ENCODE measurements at places on chromosomes 4 and X.

GRCh38 chr4:114691865-114692264 is 93.3 kb downstream of the UGT8 start:
- no peak for DNase-seq

GRCh38 chrX:102599951-102600579 is 750 bp downstream of the ARMCX5 start:
- DNase-seq: no peak

GRCh38 chr4:70613306-70614183 is 15.0 kb upstream of the ENAM start:
- DNase-seq: no peak

DNA sequence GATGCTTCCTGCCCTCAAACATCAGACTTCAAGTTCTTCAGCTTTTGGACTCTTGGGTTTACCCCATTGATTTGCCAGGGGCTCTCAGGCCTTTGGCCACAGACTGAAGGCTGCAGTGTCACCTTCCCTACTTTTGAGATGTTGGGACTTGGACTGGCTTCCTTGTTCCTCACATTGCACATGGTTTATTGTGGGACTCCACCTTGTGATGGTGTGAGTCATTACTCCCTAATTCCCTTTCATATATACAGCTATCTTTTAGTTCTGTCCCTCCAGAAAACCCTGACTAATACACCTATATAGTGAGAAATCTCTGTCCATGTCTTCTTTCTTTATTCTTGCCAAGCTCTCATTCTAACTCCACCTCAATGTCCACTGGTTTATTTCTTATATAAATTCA is 736.9 kb upstream of the HS3ST1 start:
- DNase-seq: no peak

DNA sequence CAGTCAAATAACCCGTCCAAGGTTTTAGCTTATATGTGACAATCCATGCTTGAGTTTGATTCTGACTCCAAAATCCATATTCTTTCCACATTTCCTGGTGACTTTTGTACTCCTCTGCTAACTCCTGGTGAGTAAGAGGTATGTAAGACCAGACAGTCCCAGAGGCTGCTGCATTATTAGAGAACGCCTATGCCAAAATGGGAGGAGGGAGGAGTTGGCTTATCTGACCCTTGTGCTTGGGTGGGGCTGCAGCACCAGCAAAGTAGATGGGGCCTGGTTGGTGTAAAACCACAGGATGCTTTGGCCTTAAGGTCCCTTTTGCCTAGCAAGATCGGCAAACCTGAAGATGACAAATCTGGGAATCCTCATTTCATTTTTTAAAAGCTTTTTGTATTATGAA is 9.1 kb upstream of the RNF212 start:
- DNase-seq: no peak

DNA sequence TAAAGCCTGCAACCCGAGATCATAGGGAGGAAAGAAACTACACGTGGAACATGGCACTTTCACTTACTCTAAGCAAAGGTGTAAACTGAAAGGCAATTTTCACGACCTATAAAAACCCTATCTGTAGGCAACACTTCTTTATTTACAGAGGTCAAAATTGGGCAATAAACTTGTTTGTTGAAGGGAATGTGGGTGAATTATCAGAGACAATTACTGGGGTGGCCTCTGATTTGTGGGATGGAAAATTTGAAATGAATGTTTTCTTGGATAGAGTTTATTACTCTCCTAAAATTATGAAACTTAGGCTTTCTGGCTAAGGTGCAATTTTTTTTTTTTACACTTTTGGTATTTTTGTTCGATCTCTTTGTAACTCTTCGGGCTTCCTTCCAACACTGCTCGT is 734.1 kb upstream of the TENM3 start:
- no peak for DNase-seq

- DNase-seq: no peak
These were observed 191.4 kb downstream of the NDST4 start for GRCh38 chr4:114921790-114922591.

- no peak for DNase-seq
These were observed 97.7 kb upstream of the PTPN13 start for GRCh38 chr4:86496094-86497080.

DNA sequence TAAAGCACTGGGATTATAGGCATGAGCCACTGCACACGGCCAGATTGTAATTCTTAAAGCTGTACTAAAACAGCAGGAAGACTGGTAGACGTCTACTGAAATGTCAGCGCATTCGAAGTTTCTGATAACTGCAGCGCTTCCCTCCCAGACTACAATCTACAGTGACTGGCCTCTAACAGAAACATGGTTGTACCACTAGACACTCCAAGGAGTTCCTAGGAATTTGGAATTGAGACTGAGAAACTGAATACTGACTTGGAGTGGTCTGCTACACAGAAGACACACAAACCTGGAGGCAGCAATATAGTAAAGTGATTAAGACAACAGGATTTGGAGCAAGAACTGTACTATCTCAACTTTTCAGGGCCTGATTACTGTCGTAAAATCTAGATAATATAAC is 937 bp downstream of the HELQ start:
- no peak for DNase-seq

GRCh38 chrX:122943918-122944317 is 240.2 kb upstream of the GRIA3 start:
- no peak for DNase-seq

DNA sequence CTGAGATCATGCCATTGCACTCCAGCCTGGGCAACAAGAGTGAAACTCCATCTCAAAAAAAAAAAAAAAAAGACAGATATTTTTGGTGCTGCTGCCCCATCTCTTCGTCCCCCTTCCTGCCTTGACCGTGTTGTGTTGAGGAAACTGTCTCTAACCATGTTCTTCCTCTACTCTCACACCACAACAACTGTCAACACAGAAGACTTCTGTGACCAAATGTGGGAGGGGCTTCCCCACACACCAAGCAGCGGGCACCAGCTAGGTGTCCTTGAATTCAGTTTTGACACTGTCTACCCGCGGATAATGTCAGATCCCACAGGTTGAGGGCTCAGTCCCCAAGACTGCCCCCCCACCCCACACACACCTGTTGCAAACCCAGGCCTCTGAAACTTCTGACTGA is 104.7 kb upstream of the BCOR start:
- no peak for DNase-seq

- DNase-seq: no peak
These were observed 760.9 kb upstream of the INTU start for GRCh38 chr4:126871810-126872209.

GRCh38 chr4:153571006-153571545 is 104.9 kb downstream of the TMEM131L start:
- DNase-seq: no peak

DNA sequence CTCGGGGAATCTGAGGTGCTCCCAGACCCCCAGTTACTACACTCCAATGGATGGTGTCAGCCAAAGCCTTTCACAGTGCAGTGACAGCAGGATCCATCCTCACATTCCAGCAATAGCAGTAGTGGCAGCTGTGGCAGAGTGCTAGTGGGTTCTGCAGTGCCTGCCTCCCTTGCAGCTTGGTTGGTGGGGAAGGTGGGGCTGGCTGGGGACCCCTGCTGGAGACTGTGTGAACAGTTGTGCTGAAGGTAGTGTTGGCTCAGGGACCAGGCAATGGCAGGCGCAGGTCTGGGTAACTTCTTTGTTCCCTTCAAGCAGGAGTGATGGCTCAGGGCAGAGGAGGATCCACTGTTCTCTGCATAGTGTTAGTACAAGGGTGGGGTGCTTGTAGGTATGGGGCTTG is 343.7 kb upstream of the TRAM1L1 start:
- DNase-seq: no peak

DNA sequence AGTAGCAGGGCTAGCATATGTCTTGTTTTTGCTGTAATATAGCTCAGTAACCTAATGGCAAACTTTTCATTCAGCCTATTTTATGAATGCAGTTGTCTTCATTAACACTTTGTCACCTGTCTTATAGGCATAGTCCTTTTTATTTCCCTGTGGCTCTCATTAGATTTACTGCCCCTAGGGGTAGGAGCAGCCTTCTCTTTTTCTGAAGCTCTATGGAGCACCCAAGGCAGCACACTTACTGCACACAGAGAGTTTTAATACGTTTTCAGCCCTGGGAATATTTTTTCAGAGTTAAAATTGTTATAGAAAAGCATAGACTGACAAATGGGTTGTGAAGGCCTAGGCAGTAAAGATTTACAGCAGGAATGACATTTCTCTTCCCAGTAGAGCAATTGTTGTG is 406.8 kb downstream of the TMA16 start:
- DNase-seq: no peak

GRCh38 chr4:71405791-71406190 is 67.0 kb downstream of the SLC4A4 start:
- no peak for DNase-seq

GRCh38 chr4:110620691-110621327 is 2.1 kb downstream of the PITX2 start:
- no peak for DNase-seq

DNA sequence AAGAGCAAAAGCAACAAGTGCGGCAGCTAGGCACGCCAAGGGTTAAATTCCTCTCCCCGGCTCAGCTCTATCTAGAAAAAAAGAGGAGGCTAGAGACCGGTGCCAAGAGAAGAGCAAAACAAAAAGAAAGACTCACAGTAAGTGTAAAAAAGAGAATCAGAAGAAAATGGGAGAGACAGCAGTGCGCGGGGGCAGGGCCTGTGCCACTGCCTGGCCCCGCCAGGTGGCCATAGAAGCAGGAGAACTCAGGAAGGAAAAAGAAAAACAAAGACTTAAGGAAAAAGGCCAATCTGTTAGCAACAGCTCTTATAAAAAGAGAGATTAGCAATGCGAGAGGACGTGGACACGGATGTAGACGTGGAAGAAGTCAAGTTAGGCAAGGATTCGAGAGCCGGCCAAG is 3.2 kb downstream of the ACOX3 start:
- DNase-seq: no peak

DNA sequence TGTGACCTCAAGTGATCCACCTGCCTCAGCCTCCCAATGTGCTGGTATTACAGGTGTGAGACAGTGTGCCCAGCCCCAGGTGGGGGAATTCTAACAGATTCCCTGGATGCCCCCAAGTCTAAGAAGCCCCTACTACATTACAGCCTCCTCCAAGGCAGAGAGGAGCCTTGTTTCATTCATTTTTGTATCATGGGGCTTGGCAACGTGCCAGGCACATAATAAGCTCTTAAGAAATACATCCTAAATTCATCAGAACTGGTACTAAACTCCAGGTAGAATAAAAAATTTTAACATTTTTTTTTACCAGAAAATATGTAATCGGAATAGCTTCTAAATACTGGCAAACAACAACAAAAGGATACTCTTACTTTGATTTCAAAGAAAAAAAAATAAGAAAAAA is 127.1 kb downstream of the CHIC2 start:
- DNase-seq: no peak

GRCh38 chr4:25160714-25161592 is 704 bp upstream of the SEPSECS start:
- DNase-seq: no peak

DNA sequence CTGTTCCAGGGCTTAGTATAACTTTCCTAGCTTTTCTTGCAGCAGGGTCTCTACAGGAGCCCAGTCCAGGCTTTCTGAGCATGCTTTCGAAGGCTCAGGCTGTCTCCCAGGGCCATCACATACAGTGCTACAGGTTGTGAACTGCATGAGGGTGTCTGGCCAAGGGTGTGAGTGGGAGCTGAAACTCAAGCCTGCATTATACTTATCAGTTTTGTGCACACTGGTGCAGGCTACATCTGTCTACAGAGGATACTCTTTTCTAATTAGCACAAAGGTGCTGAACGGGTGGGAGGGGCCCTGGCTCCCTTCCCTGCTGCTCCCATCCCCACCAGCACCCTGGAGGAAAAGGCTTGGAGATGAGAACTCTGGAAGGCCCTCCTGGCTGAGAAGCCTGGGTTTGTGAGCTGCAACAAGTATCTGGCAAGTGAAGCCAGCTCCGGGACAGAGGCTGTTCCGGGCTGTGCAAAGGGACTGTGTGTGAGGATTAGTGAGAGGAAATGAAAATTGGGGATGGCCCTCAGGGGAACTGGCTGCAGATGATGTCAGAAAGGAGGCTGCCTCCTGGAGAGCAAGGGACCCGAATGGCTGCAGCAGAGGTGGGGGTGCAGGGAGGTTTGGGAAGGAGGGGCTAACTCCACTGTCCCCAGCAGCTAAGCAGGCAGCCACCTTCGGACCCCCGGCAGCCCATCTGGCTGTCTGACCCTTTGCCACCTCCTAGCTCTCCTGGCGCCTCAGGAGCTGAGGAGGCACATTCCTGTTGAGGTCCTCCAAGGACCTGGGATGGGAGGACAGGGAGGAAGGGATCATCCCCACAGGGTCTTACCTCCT is 68.5 kb downstream of the EFNB1 start:
- no peak for DNase-seq

DNA sequence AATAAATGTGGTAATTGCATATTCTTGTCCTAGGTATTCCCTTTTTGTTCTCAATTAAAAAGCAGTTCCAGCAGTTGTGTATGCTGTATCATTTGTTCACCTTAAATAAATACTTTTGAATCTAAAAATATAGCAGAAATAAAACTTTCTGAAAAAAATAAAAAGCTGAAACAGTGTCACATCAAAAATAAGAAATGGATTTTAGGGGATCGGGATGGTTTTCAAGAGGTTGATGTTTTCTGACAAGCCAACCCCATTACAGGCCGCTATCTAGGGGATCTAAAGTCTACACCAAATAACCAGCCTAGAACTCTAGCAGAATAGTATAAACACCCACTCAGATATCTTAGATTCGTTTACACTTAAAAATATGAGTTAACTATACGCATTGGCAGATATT is 95.4 kb upstream of the MAML3 start:
- DNase-seq: no peak

All from activated CD8-positive, alpha-beta memory T cell treated with anti-CD3 and anti-CD28 coated beads for 4 hours (primary cell).